ENCODE measurements at places on chromosomes 12 and 14.

- DNase-seq: no peak
Observed at GRCh38 chr12:46050805-46051204, 60.4 kb upstream of the SCAF11 start.

DNA sequence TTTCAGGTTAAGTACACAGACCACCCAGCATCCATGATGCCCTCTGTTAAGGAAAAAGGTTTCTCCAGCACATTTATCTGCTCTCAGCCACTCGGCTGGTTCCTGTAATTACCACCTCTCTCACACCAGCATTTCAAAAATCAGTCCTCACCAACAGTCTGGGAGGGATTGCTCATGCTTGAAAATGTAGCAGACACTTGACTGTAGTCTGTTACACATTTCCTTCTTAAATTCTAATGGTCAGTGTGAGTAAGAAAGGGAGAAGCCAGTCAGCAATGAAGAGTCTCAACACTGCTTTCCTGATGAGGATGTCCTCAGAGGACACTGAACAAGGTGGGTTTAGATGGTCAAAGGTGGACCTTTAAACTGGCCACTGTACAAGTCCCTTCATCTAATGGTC lies 6.0 kb downstream of the ZBTB39 start:
- DNase-seq: no peak

DNA sequence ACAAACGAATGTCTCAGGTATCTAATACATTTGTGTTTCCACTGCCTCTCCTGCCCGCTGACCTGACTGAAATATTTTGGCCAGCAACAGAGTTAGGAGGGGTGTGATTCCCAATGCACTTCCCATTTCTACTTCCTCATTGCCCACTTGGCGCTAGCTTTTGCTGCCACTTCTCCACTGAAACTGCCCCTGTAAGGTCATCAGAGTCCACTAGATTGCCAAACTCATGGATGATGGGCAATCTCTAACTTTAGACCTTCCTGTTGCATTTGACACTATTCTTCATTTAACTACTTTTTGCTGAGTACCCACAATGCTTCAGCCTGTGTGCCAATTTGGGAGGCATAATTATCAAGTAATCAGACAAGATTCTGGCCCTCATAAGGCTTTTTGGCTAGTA lies 40.8 kb downstream of the GPR65 start:
- DNase-seq: no peak

GRCh38 chr12:26028953-26029735 lies 70.7 kb downstream of the RASSF8 start:
- no peak for DNase-seq

DNA sequence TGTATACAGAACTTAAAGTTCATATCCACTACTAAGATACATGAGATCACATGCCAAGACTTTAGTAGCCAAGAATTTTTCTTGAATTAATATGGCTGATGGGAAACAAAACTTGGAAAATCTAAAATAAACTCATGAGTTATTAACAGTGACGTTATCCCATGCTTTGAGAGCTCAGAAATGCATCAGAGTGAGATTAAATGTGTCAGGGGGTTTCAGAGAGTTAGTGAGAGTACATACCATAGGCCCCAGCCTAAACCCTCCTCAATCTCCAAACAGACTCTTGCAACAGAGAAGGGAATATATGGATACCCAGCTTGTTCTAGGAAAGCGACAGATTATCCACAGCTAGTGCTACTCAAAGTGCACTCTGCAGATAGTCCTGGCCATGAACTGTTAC lies 19.3 kb downstream of the SLC35F4 start:
- DNase-seq: no peak

- DNase-seq: no peak
Observed at GRCh38 chr12:102483466-102483865, 3.1 kb upstream of the IGF1 start.

GRCh38 chr12:70964867-70965510 lies 44.5 kb upstream of the PTPRR start:
- no peak for DNase-seq

- DNase-seq: no peak
Observed at GRCh38 chr12:60475825-60476224, 880.0 kb downstream of the SLC16A7 start.

GRCh38 chr14:106875503-106875902 lies 1349.1 kb downstream of the TMEM121 start:
- no peak for DNase-seq

- DNase-seq: no peak
Observed at GRCh38 chr14:69475194-69475818, 9.2 kb upstream of the PLEKHD1 start.

GRCh38 chr14:30440961-30441360 lies 118.0 kb upstream of the G2E3 start:
- no peak for DNase-seq

- no peak for DNase-seq
Observed at GRCh38 chr12:19846574-19846973, 407.3 kb downstream of the AEBP2 start.

DNA sequence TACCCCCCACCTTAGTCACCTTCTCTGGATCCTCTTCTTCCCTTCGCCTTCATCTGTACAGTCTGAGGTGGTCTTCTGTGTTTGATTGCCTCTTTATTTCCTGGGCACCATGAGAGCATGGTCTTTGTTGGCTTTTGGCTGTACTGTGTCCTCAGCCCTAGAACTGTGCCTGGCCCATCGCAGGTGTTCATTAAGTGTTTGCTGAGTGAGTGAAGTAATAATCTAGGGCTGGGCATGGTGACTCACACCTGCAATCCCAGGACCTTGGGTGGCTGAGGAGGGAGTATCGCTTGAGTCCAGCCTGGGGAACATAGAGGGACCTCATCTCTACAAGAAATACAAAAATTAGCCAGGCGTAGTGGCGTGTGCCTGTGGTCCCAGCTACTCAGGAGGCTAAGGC lies 13.9 kb downstream of the ALDH2 start:
- no peak for DNase-seq

GRCh38 chr14:72478471-72478893 lies 415.4 kb downstream of the DPF3 start:
- peak; percentile 74 for DNase-seq

DNA sequence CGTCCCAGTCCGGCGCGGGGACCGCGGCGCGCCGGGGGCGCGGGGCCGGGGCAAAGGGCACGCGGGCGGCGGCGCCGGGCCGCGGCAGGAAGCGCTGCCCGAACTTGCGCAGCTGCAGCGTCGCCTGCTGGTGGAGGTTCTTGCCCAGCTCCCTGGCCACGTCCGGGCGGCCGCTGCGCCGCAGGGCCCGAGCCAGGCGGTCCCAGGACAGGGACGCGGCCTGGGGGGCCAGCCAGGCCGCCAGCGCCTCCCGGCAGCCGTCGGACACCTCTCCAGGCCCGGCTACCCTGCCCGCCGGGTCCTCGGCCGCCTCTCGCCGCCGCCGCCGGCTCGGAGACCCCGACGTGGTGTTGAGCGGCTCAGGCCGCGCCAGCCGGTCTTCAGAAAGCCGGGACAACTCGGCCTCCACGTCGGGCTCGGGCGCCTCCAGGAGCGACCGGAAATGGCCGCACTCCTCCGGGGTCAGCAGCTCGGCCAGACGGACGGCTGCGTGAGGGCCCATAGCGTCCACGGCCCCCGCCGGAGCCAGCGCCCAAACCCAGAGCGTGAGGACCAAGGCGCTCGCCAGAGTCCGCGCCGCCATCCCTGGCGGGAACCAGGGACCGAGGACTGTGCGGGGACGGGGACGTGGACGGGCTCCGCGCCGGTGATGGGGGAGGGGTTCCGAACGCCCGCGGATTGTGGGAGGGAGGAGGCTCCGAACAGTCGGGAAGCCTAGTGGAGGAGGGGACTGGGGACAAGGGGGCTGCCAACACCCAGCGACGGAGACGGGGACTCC lies 34.0 kb downstream of the FIGNL2 start:
- peak; percentile 90 for DNase-seq

GRCh38 chr12:3442397-3442796 lies 48.6 kb upstream of the PRMT8 start:
- no peak for DNase-seq

DNA sequence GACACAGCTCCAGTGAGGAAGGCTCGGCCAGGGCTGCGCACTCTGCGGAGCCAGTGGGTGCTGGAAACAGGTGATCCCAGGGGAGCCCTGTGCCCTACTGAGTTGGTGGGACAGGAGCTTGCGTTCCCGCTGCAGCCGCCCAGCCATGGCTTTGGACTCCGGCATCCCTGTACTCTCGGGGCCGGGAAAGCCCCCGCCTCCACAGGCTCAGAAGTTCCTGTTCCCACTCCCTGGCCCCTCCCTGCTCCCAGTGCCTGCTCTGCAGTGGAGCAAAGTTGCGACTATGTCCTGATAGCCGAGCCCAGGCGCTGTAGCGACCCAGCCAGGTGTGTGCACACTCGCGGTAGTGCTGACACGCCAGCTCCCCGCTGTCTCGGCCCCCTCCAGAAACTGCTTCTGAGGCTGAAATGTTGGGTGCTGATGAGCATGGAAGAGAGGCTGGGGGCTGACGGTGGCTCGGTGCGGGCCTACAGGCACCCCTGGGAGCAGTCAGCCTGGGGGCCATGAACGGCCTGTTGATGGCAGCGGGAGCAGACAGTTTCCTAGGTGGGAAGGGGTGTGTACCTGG lies 344.6 kb upstream of the MGAT4C start:
- DNase-seq: no peak

DNA sequence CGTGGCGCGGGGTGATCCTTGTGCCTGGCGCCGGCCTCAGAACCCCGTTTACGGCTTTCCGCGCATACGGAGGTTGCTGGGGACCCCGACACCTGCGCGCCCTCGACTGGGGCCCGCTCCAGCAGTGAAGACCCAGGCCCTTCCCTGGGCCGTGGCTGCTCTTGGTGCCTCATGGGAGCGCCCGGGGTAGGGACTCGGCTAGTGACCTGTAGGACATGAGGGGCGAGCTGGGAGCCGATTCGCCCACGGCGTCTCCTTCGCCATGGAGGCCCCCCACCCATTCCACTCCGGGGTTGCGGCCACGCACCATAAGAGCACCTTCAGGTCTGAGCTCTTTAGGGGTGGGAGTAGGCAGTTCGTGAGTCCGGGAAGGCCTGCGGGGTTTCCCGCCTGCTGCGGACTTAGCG lies 14.2 kb upstream of the PAX9 start:
- peak; percentile 54 for DNase-seq

GRCh38 chr12:29208060-29208459 lies 59.0 kb downstream of the FAR2 start:
- no peak for DNase-seq

DNA sequence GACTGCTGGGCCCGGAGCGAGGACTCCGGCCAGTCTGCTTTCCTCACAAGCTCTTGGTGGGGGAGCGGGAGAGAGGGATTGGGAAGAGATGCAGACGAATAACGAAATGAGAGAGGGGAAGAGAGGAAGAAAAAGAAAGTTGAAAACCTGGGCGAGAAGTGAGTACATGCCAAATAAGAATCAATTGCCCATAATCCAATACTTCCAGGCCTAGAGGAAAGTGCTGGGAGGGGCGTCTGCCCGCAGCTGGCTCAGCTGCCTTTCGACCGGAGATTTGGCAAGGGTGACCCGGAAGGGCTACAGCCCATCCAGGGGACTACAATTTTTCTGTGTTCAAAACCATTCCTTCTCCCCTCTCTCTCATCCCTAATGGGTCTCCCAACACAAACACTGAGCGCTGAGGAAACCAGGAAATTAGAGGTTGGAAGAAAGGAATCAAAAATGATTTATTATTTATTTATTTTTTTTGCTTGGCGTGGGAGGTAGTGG lies 4.9 kb downstream of the NKX2-1 start:
- no peak for DNase-seq

Measured in kidney (tissue), 22 donors.